Stimulated activated CD4-positive, alpha-beta T cell treated with anti-CD3 and anti-CD28 coated beads, Interleukin-1b, Interleukin-23, amount 100 ng/mL, for 24 hours (primary cell): ENCODE measurements at places on chromosomes 6 and 20.
A peak's percentile ranks its signal among the peaks of the same experiment; 100 is the strongest.

DNA sequence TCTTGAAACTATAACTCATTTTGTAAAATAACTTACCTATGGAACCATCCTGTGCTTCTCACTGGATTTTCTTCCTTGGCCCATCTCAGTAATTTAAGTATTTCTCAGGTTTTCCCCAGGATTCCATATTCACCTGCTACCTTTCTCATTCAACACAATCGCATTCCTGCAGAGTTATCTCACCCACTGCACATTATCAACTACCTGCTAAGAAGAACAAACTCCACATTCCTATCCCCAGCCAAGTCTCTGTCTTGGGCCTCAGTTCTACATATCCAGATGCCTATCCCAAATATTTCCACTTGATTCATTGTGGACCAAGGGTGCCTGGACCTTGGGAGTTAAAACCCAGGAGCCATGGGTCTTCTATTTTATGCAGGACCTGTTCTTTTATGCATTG is 60.2 kb upstream of the KCNQ5 start:
- DNase-seq = no peak

GRCh38 chr6:144757730-144758129 is 472.6 kb downstream of the UTRN start:
- no peak for DNase-seq

DNA sequence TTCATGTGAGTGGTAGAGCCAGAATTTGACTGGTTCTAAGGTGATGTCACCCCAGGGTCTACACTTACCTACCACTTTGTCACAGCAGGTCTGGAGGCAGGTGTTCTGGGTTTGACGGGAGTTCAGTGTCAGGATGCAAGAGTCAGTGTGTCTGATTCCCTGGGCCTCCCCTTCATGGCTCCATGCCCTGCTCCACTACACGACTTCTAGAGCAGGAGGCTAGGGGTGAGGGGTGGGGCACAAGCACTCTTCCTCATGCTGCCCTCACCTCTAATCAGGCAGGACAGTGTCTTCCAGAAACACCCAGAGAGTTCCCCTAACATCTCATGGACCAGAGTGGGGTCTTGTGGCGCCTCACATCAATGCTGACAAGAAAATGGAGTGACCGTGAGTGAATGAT is 118.2 kb downstream of the CDC5L start:
- DNase-seq = no peak

- no peak for DNase-seq
Measured at GRCh38 chr6:22821664-22822320, 252.4 kb downstream of the HDGFL1 start.

- DNase-seq = no peak
Measured at GRCh38 chr20:10487142-10488136, 52.3 kb downstream of the SLX4IP start.

DNA sequence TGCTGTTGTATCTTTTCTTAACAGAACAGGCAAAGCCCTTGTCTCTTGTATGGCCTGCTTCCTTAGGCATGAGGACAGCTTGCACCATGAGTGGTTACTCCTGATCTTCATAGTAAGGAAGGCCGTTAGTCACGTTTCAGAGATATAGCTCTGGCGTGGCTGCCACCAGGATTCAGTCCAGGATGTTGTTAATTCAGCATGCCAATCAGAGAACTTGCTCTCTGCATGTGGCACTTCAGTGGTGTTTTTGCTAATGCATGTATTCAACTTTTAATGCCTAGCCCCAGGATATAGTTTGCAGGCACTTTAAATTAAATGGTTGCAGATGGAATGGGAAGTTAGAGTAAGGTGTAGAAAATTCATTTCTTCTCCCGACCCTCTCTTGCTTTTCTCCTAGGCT is 20.0 kb downstream of the ARFGEF2 start:
- no peak for DNase-seq

GRCh38 chr6:118770112-118770788 is 118.9 kb upstream of the CEP85L start:
- DNase-seq = no peak

GRCh38 chr6:119276211-119276610 is 73.3 kb downstream of the MAN1A1 start:
- no peak for DNase-seq

- DNase-seq = no peak
Measured at GRCh38 chr6:378958-379409, 12.6 kb upstream of the IRF4 start.

- peak; percentile 65 for DNase-seq
Measured at GRCh38 chr20:36886859-36887751, 11.2 kb downstream of the TLDC2 start.

- DNase-seq = no peak
Measured at GRCh38 chr6:76481101-76481500, 408.6 kb upstream of the IMPG1 start.

DNA sequence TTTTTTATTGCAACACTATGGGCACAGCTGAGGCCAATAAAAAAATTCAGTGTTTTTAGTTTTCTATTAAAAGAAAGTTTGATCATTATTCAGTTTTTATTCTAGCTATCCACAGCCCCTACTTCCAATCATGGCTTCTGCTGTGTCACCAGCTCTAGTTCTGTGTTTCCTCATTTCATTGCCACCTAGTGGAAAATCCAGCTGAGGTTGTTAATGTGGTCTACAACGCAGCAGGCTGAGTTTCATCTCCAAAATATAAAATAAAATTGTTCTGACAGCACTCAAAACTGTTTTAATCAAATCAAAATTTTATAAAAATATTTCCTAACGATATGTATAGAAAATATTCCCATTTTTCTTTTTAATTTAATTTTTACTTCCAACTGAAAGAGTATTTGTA is 13.6 kb downstream of the COL9A1 start:
- DNase-seq = no peak
